ENCODE measurements at places on chromosomes 6 and 20.

DNA sequence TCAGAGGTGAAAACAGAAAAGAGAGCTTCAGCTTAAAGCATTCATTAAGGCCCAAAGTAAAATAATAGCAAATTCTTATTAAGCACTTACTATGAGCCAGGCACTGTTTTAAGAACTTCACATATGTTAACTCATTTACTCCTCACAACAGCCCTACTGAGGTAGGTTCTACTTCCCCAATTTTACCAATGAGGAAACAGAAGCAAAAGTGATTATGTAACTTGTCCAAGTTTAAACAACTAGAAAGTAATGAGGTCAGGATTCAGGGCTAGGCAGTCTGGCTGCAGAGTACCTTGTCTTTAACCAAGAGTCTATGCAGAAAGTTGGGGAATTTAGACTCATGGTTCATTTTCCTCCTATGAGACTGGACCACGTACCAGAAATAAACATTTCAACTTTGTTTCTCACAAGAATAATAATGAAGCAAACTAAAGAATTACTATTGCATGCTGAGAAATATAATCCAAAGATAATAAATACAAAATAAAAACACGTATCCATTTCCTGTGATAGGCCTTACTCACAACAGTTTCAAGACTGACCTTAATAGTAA, 3.8 kb downstream of the COL21A1 start:
- no peak for DNase-seq

- no peak for DNase-seq
Observed at GRCh38 chr6:42028234-42029061, 21.9 kb upstream of the TAF8 start.

- DNase-seq: peak; percentile 70
Observed at GRCh38 chr6:53623497-53623896, 42.1 kb downstream of the KLHL31 start.

DNA sequence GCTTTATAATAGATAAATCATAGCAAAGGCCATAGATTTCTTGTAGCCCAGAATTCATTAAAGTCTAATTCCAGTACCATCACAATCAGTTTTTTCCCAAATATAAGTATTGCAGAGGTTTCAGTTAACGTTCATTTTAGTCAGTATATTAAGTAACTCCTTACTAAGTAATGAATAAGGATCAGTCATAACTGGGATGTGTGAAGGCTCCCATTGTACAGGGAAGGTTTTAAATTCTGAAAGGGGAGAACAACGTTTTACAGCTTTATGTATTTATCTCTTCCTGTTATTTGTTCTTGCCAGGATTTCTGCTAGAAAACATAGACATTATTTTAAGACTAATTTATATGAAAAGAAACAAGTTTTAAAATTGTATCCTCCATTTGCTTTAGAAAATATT, 215.5 kb upstream of the LAMP5 start:
- no peak for DNase-seq

GRCh38 chr6:21780679-21781078, 187.1 kb downstream of the SOX4 start:
- no peak for DNase-seq

DNA sequence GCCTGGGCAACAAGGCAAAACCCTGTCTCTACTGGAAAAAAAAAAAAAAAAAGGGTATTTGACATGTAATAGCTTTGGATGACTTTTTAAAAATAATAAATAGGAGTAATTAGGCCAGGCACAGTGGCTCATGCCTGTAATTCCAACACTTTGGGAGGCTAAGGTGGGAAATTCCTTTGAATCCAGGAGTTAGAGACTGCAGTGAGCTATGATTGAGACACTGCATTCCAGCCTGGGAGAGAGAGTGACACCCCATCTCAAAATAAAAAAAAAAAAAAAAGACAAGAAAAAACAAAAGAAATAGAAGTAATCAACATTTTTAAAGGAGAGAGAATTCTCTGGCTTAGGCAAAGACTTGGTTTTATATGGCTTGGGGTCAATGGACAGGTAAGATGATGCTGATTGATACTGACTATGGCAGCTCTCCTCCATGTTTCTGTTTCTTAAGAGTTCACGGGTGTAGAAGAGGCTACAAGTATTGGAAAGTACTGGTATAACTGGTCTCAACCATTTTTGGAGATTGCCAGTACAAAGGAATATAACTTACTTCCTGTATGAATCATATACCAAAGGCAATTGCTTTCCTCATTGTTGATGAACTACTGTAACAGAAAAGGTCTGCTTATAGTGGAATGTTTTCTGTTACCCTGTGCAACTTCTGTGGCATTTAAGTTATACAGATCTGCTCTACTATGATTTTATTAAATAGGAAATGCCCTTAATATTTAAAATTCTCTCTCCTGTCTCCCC, 10.1 kb downstream of the MAP3K5 start:
- peak; percentile 62 for DNase-seq

All from AG10803 (cell line).